ENCODE measurements at places on chromosomes 4 and X.

DNA sequence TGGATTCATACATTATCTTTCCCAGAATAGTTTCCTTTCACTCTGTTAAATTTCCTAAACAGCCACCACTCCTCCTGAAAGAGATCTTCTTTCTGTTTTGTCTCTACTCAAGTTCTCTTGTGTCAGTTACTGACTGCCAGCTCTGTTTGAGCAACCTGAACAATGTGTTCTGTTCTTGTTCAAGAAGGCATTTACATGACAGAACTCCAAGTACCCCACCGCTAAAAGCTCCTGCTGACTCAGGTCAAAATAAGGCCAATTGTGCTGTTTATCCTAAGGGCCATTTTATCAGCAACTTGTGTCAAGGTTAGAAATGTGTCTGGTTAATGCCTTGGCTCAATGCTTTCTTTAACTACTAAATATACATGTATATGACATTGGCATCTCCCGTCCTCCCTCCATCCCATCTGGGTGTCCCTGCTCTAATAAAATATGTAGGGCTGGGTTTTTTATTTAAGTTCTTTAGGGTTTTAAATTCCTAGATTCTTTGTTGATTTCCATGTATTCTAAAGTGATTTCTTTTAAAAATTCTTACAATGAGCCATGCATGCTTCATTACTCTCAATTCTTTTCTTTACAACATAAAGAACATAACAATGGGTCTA, 144.3 kb upstream of the PAQR3 start:
- H3K36me3 ChIP-seq, result no peaks in the 10 kb centered on the region
- H3K27ac ChIP-seq, result no peak overlapping the region
- H3K4me3 ChIP-seq, result no peak overlapping the region
- no peaks in the 10 kb centered on the region for H3K27me3 ChIP-seq

GRCh38 chr4:136650541-136651277, 881.6 kb downstream of the PCDH18 start:
- H3K36me3 ChIP-seq, result peaks cover 2% of the 10 kb centered on the region
- no peak overlapping the region for H3K4me3 ChIP-seq
- H3K4me1 ChIP-seq, result no peaks in the 10 kb centered on the region
- H3K27ac ChIP-seq, result no peak overlapping the region

DNA sequence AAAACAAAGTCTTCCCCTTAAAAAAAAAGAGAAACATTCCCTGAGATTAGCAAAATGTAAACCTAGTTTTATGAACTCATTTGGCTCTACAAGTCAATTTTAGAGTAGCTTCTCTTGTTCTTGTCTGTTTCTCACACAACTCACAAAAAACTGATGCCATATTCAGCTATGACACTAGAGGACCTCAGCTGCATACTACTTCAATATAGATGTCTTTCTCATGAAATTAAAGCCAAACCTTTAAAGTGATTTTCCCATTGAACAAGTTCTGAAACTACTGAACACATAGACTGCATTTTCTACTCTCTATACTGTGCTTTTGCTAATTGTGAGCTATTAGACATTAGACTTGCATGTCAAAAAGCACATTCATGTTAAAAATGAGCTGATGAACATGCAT, 49.8 kb downstream of the TBCK start:
- no peak overlapping the region for H3K4me3 ChIP-seq
- H3K27ac ChIP-seq, result no peak overlapping the region
- DNase-seq, result no peak

- H3K36me3 ChIP-seq, result peaks cover 1% of the 10 kb centered on the region
- H3K27ac ChIP-seq, result no peak overlapping the region
- no peaks in the 10 kb centered on the region for H3K27me3 ChIP-seq
- DNase-seq, result no peak
- no peak overlapping the region for H3K4me3 ChIP-seq
These were observed 225.1 kb upstream of the GALNTL6 start for GRCh38 chr4:171588051-171588545.

DNA sequence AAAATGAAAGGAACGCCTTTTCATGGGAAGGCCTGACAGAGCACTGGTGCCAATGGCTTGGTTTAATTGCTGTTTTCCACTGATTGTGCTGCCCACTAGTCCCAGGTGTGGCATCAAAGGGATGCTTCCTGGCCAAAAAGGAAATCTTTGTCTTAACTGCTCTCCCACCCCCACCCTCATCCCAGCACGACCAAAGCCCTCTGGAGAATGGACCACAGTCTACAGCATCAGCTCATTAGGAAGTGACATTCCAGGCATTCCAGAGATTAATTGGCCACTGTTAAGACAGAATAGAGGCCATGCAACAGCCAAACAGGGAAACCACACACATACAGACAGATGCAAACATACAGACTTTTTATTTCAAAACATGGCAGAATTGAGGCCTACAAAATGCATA, 143.2 kb downstream of the LHFPL1 start:
- peaks cover 46% of the 10 kb centered on the region for H3K27me3 ChIP-seq
- H3K4me3 ChIP-seq, result no peak overlapping the region
- no peaks in the 10 kb centered on the region for H3K36me3 ChIP-seq
- DNase-seq, result no peak
- H3K27ac ChIP-seq, result no peak overlapping the region

DNA sequence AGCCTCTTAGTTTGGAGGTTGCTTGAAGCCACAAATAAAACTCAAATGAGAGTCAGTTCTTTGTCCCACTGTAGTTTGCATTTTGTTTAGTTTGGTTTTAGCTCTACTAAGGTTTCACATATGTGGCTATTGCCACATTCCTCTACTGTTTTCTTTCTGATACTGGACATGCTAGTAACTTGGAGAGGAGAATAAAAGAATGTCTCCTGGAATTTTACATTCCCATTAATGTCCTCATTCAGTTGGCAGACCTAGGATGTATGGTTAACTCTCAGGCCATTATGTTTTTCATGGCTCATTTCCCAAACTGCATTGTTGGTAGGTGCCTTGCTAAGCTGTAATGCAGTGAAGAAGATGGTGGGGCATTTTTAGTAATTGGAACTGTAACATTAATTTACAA, 29.9 kb downstream of the UPRT start:
- no peak overlapping the region for H3K4me3 ChIP-seq
- H3K27ac ChIP-seq, result no peak overlapping the region
- no peaks in the 10 kb centered on the region for H3K4me1 ChIP-seq

DNA sequence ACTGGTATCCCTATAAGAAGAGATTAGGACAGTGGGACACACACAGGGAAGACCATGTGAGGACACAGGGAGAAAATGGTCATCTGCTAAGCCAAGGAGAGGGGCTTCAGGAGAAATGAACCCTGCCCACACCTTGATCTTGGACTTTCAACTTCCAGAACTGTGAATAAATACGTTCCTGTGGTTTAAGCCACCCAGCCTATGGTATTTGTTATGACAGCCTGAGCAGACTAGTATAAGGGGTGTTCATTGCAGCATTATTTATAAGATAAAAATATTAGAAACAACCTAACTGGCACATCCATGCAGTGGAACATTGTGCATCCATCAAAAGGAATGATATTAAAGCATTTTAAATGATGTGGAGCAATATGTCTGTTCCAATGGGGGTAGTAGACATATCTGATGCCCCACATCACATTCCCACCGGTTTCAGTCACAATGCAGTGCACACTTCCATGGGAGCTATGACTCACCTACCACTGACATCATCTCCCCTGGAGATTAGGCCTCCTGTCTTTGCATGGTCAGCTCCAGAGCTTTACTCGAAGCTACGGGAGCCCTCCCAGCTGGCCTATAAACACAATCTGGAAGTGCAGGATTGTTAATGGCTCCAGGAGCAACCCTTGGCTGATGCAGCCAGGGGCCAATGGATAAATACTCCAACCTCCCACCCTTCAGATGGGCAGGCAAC, 38.9 kb upstream of the MAMLD1 start:
- H3K36me3 ChIP-seq, result peaks cover 3% of the 10 kb centered on the region
- H3K4me3 ChIP-seq, result no peak overlapping the region
- no peak overlapping the region for H3K27ac ChIP-seq
- H3K27me3 ChIP-seq, result peaks cover 35% of the 10 kb centered on the region
- no peak for DNase-seq

- H3K4me3 ChIP-seq, result no peak overlapping the region
- H3K27ac ChIP-seq, result no peak overlapping the region
- H3K36me3 ChIP-seq, result no peaks in the 10 kb centered on the region
- peaks cover 30% of the 10 kb centered on the region for H3K27me3 ChIP-seq
- H3K4me1 ChIP-seq, result no peaks in the 10 kb centered on the region
These were observed 165.9 kb downstream of the PJA1 start for GRCh38 chrX:68999356-68999755.

- no peak overlapping the region for H3K4me3 ChIP-seq
- H3K27me3 ChIP-seq, result no peaks in the 10 kb centered on the region
- DNase-seq, result no peak
These were observed 842.2 kb downstream of the STIM2 start for GRCh38 chr4:27702730-27703431.

DNA sequence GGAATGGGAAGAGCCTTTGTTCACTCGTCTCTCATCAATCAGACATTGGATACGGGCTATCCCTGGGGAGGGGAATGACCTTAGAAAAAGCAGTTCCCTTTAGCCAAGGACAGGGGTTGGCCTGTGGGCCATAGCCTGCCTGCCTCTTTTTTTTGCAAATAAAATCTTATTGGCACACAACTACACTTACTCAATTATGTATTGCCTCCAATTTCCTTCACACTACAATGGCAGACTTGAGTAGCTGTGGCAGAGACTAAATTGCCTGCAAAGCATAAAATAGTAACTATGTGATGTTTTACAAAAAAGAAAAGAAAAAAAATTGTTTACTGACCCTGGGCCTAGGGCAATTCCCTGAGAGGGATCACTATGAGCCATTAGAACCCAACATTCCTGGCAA, 23.4 kb downstream of the PPP1R2C start:
- no peaks in the 10 kb centered on the region for H3K4me1 ChIP-seq
- no peaks in the 10 kb centered on the region for H3K27me3 ChIP-seq
- no peak overlapping the region for H3K4me3 ChIP-seq
- H3K36me3 ChIP-seq, result no peaks in the 10 kb centered on the region
- DNase-seq, result no peak
- H3K27ac ChIP-seq, result no peak overlapping the region

- H3K4me1 ChIP-seq, result no peaks in the 10 kb centered on the region
- H3K36me3 ChIP-seq, result peaks cover 10% of the 10 kb centered on the region
- no peak overlapping the region for H3K27ac ChIP-seq
- no peak overlapping the region for H3K4me3 ChIP-seq
These were observed 55.3 kb upstream of the GNRHR start for GRCh38 chr4:67809502-67809901.

DNA sequence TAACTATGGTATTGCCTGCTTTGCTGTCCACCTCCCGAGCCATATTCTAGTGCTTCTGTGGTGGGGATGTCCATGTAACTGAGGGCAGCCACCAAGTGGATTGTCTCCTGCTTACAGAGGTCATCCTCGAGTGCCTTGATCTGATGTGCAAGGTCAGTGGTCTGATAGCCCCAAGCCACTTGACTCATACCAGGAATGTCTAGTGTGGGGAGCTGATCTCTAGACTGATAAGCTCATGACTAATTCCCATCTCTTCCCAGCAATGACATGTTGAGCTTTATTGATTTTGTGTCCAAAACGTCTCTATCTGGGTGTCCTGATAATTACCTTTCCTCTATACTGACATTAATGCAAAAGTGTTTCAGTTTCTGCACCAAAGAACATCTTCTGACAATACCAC, 168.4 kb upstream of the WDR1 start:
- DNase-seq, result no peak
- no peak overlapping the region for H3K4me3 ChIP-seq
- H3K36me3 ChIP-seq, result no peaks in the 10 kb centered on the region
- H3K4me1 ChIP-seq, result no peaks in the 10 kb centered on the region

GRCh38 chrX:14006540-14006939, 23.2 kb downstream of the GEMIN8 start:
- no peak for DNase-seq
- peaks cover 17% of the 10 kb centered on the region for H3K4me1 ChIP-seq
- H3K4me3 ChIP-seq, result no peak overlapping the region
- H3K27ac ChIP-seq, result no peak overlapping the region
- peaks cover 3% of the 10 kb centered on the region for H3K36me3 ChIP-seq

DNA sequence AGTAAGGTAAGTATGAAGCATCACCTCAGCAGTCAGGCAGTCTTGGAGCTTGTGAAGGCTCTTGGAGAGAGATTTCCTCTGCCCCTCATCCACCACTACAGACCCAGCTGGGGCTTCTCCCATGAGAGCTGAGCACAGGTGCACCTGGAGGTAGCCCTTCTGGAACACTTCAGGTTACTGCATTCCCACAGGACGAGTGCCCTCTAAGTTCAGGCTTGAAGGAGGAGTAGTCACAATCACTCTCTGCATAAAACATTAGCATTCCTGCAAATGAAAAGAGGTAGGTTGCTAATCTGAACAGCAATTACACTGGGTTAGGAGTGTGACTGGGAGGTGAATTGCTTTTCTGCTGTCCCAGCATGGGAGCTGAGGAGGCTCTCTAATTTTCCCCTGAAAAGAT, 308.8 kb downstream of the TEX13C start:
- H3K4me3 ChIP-seq, result no peak overlapping the region
- H3K4me1 ChIP-seq, result no peaks in the 10 kb centered on the region
- H3K27ac ChIP-seq, result no peak overlapping the region
- no peak for DNase-seq
- H3K27me3 ChIP-seq, result no peaks in the 10 kb centered on the region

DNA sequence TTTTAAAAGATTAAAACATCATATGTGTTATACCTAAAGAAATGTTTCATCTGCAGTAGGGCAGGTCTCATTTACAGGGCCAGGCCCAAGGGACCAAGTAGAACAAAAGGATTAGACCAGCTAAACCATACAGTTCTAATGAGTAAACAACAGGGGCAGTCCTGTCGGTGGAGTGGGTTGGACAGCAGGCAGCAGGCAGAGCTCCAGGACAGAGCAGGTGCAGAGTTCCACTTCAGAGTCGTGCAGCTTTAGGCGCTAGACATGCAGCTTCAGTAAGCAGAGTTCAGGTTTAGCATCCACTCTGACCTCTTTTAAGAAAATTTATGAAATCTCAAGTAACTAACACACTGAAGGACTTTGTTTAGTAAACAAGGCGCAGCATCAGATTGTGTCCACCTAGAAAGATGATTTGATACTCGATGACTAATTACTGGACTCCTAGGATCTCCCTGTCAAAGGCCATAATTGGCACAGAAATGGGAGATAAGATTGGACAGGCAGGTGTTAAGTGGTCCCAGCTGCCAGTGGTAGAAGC, 487.7 kb upstream of the INTU start:
- H3K36me3 ChIP-seq, result no peaks in the 10 kb centered on the region
- no peaks in the 10 kb centered on the region for H3K27me3 ChIP-seq
- DNase-seq, result no peak

- no peak for DNase-seq
- H3K27ac ChIP-seq, result no peak overlapping the region
- no peaks in the 10 kb centered on the region for H3K36me3 ChIP-seq
- no peak overlapping the region for H3K4me3 ChIP-seq
- peaks cover 28% of the 10 kb centered on the region for H3K27me3 ChIP-seq
These were observed 492.3 kb downstream of the MAGEE1 start for GRCh38 chrX:76919761-76920160.
